ENCODE measurements at places on chromosomes 4 and X. TPM values are rescaled to one million over a fixed set of nuclear protein-coding genes. Genes with fewer than 3 reads are reported as not detected.

The AADAT gene
- total RNA-seq, result 7.7 TPM

The PCYT1B gene
- 0.08 TPM for total RNA-seq

The SYP gene
- 2.9 TPM for total RNA-seq

The PTPN13 gene
- 3.7 TPM for total RNA-seq

The AMELX gene
- total RNA-seq, result not detected

The RTL5 gene
- total RNA-seq, result 2.2 TPM

The ART3 gene
- not detected for total RNA-seq

The IGSF1 gene
- total RNA-seq, result 0.28 TPM

The TECRL gene
- not detected for total RNA-seq

The SHROOM2 gene
- 0.97 TPM for total RNA-seq

The P2RY4 gene
- total RNA-seq, result not detected

The HTRA3 gene
- 20.2 TPM for total RNA-seq

The ADH1B gene
- total RNA-seq, result not detected

The FGF16 gene
- not detected for total RNA-seq

The GC gene
- total RNA-seq, result not detected

The RNF212 gene
- 2.8 TPM for total RNA-seq

The LDOC1 gene
- 98.1 TPM for total RNA-seq

The ARHGAP36 gene
- not detected for total RNA-seq

The MAGEB3 gene
- not detected for total RNA-seq

The CXCL11 gene
- total RNA-seq, result 0.20 TPM

The HTN3 gene
- total RNA-seq, result not detected

The CSAG2 gene
- not detected for total RNA-seq

The ZNF275 gene
- total RNA-seq, result 4.5 TPM

The JCHAIN gene
- 0.24 TPM for total RNA-seq

The FAM114A1 gene
- 21.6 TPM for total RNA-seq

The PASD1 gene
- not detected for total RNA-seq

The KIAA0232 gene
- 18.7 TPM for total RNA-seq

The PAGE2B gene
- total RNA-seq, result not detected

The SPATA4 gene
- 0.24 TPM for total RNA-seq

The MAGED2 gene
- total RNA-seq, result 74.4 TPM

The MAGEC2 gene
- total RNA-seq, result not detected

The AR gene
- total RNA-seq, result 3.5 TPM

The TCEAL7 gene
- not detected for total RNA-seq

The TLL1 gene
- 0.12 TPM for total RNA-seq

The SH3TC1 gene
- total RNA-seq, result 27.1 TPM

The RASGEF1B gene
- total RNA-seq, result 0.06 TPM

The CHRDL1 gene
- total RNA-seq, result not detected

The TMEM35A gene
- total RNA-seq, result not detected

The SSX1 gene
- total RNA-seq, result not detected

The SLC49A3 gene
- total RNA-seq, result 0.21 TPM

The YIPF7 gene
- total RNA-seq, result not detected

The MAGEA11 gene
- not detected for total RNA-seq

The SCML1 gene
- 5.2 TPM for total RNA-seq
